Activated naive CD4-positive, alpha-beta T cell treated with anti-CD3 and anti-CD28 coated beads for 36 hours (primary cell): ENCODE measurements at places on chromosomes 4 and X. TPM values are rescaled to one million over a fixed set of nuclear protein-coding genes. Genes with fewer than 3 reads are reported as not detected.
A peak's percentile ranks its signal among the peaks of the same experiment; 100 is the strongest.

RASSF6 gene
- total RNA-seq: not detected

GRCh38 chr4:116469582-116469981 lies 615.8 kb downstream of the TRAM1L1 start:
- no peak for DNase-seq

RASL11B gene
- not detected for total RNA-seq

ARMCX1 gene
- total RNA-seq: 3.0 TPM

GABRA4 gene
- not detected for total RNA-seq

DNA sequence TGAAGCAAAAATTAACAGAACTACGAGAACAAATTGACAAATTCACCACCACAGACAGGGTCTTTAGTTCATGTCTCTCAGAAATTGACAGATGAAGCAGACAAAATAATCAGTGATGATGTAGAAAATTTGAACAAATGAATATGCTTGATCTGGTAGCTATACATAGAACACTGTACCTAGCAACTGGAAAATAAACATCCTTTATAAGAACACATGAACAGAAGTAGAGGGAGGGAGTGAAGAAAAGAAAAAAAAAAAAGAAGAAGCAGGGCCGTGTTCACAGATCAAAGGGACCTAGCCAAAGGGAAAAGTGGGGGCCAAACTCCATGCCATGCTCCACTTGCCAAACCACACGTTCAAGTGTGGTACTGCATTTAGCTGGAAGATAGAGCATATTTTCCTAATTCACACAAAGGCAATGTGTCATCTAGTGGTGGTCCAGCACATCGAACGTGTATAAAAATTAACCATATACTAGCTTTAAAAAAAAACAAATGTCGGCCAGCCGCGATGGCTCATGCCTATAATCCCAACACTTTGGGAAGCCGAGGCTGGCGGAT lies 5.6 kb upstream of the THOC2 start:
- DNase-seq: no peak

GRCh38 chrX:120015145-120016067 lies 62.1 kb downstream of the RHOXF2B start:
- DNase-seq: no peak

CCNA2 gene
- total RNA-seq: 138 TPM

DNA sequence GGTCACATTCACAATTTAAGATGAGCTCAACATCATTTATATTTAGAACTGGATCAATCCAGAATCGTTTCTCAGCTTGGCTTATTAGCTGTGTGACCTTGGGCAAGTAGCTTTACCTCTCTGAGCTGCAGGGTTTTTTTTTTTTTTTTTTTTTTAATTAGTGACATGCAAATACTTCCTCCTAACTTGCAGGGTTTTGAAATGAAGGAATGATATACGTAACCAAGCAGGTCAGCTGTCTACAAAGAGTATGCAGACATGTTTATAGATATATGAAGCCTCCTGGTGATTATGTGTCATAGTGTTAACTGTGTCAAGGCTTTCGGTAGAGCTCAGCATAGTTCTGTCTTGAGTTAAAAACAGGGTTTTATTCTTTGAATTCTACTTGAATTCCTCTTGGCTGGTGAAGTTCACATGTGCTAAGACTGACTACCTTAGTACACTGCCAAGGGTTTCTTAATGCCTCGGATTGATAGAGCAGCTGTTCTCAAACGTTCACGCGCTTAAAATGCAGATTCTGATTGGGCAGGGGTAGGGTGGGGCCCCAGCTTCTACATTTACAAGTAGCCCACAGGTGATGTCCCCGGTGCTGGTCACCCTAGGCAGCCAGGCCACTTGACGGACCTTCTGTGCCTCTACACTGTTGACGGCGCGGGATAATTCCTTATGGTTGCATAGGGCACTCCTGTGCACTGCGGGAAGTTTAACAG lies 654 bp upstream of the STS start:
- DNase-seq: peak; percentile 10

DNA sequence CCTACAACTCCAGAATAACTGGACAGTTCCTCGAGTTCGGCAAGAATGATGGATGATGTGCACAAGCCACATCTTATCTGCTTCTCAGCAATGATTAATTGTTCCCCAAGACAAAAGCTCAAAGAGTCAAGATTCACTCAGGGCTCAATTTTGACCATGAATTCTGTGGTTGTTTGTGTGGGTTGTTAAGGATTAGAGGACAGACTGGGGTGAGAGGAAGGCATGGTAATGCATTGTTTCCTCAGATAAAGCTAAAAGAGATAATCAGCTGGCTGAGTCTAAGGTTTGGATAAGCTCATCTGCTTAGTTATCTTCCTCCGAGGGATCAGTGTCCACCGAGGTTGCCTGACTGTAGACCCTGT lies 161.0 kb downstream of the CPEB2 start:
- DNase-seq: no peak

RTL9 gene
- total RNA-seq: not detected

PLAC1 gene
- total RNA-seq: not detected

ALB gene
- not detected for total RNA-seq

GRCh38 chr4:4758681-4759080 lies 100.8 kb upstream of the MSX1 start:
- no peak for DNase-seq

DNA sequence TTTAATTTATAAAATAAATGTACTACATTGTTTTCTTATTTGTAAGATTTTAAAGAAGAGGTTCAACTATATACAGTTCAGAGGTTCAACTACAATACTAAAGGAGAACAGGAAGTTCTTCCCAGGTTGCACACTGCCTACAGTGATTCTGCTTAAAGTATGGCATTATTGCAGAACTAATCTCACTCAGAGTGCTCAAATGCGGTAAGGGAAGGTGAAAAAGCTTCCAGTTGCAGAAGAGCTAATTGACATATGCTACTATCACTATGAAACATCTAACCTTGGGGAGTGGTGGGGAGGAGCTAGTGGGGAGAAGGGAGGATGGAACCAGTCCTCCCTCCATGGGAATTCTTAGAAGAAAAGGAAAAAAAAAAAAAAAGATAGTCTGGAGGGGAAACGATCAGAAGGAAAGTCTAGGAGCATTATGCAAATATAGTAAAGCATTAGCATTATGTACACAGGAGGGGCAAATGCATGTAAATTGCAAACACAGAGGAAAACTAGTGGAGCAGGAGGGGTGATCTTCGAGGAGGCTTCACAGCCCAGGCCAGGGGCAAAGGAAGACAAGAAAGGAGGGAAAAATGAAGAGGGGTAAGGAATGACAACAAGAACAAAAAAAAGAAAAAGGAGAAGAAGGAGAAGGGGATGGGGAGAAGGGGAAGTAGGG lies 32.0 kb upstream of the MMAA start:
- no peak for DNase-seq

DNA sequence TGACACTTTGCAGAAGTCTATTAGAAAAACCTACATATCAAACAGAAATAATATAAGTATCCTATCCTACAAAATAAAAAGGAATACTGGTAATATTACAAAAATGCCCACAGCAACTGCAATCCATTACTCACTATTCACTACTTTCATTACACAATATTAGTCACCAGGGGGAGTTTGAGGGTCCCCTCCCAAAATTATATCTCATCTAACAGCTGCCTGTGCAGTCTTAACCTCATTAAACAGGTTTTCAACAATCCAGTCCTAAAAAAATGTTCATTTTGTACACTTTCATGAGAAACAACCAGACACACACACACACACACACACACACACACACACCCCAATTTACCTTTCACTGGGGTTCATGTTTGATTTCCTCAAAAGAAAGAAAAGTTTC lies 2.9 kb downstream of the CLOCK start:
- DNase-seq: no peak

DNA sequence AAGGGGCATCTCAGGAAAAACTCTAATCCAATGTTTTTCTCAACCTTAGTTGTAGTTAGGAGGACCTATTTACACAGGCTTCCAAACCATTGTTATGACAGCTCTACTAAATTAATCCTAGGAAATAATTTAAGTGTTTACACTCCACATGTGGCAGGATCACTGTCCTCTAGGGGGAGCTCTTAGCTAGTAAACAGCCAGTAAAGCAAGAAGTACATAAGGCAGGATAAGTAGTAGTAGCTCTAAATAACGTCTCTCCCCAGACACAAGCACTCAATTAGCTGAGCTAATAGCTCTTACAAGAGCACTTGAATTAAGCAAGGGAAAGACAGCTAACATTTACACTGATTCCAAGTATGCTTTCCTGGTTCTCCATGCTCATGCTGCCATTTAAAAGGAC lies 37.3 kb downstream of the NUDT11 start:
- DNase-seq: peak; percentile 27

- DNase-seq: no peak
These were observed at the start of gene NKX6-1 for GRCh38 chr4:84498935-84499623. TSS of gene NKX6-1 (minus strand) at chr4:84499292. CDS start at chr4:84498228, 1,064 bp downstream.

DNA sequence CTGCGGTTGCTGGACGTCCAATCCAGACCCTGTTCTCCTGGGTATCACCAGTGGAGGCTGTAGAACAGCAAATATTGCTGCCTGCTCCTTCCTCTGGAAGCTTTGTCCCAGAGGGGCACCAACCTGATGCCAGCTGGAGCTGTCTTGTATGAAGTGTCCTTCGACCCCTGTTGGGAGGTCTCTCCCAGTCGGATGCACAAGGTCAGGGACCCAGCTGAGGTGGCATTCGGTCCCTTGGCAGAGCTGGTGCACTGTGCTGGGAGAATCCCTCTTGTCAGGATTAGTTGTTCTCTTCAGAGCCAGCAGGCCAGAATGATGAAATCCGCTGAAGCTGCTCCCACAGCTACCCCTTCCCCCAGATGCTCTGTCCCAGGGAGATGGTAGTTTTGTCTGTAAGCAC lies 110.3 kb upstream of the ZXDB start:
- DNase-seq: no peak

- DNase-seq: no peak
These were observed 100.9 kb upstream of the NKX1-1 start for GRCh38 chr4:1506956-1507721.

GRCh38 chr4:185520119-185520518 lies 15.2 kb downstream of the PDLIM3 start:
- no peak for DNase-seq

- DNase-seq: no peak
These were observed 278.4 kb upstream of the AGTR2 start for GRCh38 chrX:115892056-115892708.

DNA sequence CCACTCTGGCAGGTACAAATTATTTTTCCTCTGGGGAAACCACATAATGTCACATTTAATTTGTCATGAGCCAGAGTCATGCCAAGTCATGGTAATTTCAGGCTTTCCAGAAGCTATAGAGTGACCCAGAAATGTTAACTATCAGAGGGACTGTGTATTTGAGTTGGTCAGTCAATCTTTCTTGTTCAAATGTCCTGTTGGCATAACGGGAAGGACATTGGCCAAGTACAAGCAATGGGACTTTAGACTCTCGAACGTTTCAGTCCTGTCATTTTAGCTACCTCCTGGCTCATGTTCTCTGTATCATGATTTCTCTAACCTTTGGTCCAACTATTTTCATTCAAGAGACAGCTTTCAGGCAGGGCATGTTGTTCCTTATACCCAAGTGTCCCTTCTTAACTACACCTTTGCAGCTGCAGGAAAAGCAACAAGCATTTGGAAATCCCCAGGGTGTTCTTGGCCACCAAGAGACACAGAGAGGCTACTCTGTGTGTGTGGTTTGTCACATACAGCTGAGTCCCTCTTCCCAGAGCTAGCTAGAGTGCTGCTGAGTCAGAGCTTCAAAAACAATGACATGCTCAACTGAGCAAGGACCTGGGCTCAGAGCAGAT lies 142.6 kb downstream of the EGF start:
- peak; percentile 27 for DNase-seq

DUX4 gene
- not detected for total RNA-seq

- no peak for DNase-seq
These were observed 220.9 kb downstream of the SLC7A11 start for GRCh38 chr4:138021139-138021830.

- no peak for DNase-seq
These were observed 186.5 kb downstream of the BANK1 start for GRCh38 chr4:101977076-101977475.

PAGE2 gene
- total RNA-seq: not detected

SMR3B gene
- not detected for total RNA-seq

- DNase-seq: no peak
These were observed 95.9 kb upstream of the SCOC start for GRCh38 chr4:140277576-140277975.

- DNase-seq: peak; percentile 43
These were observed 3.8 kb downstream of the CXXC4 start for GRCh38 chr4:104490770-104491480.

STATH gene
- total RNA-seq: not detected
